ENCODE measurements at places on chromosomes 12 and 14.

GRCh38 chr14:57979376-57980048 is 113.6 kb upstream of the SLC35F4 start:
- no peak for DNase-seq

- DNase-seq = no peak
Measured at GRCh38 chr12:51071663-51072062, 11.7 kb downstream of the CSRNP2 start.

GRCh38 chr12:15590180-15590826 is 198.9 kb downstream of the EPS8 start:
- peak; percentile 42 for DNase-seq

DNA sequence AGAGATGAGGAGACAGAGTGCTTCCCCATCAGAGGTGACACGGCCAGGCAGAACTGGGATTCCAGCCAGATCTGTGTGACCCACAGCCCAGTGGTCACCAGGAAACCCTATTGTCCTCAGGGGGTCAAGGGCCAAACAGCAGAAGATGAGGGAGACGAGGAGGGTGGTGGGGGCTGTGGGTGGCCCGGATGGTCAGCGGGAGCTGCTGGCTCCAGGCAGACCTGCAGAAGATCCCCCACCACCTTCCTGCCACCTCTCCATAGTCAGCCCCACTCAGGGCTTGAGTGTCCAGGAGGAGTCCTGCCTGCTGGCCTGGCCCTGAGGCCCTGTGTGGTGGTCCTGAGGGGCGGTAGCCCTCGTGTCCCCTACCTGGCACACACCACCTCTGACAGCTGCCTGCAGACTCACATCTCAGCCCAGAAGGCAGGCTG is 136.8 kb downstream of the CALM1 start:
- no peak for DNase-seq
